ENCODE measurements at places on chromosomes 4 and X.

DNA sequence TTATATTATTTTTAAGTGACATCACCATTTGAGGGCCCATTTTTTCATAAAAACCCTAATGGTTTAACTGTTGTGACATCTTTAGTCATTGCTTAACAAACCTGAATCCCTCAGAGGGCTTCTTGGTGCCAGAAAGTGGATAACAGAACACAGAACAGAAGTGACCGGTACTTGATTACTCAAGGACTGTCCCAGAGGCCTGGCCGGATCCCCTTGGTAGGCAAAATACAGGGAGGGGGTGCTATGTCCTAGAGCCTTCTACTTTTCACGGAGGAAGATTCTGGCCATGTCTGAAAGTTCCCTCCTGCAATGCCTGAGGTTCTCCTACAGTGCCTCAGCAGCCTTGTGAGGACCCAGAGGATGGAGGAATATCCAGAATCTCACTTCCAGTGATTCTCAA is 94.3 kb upstream of the DCLK2 start:
- no peak for DNase-seq

DNA sequence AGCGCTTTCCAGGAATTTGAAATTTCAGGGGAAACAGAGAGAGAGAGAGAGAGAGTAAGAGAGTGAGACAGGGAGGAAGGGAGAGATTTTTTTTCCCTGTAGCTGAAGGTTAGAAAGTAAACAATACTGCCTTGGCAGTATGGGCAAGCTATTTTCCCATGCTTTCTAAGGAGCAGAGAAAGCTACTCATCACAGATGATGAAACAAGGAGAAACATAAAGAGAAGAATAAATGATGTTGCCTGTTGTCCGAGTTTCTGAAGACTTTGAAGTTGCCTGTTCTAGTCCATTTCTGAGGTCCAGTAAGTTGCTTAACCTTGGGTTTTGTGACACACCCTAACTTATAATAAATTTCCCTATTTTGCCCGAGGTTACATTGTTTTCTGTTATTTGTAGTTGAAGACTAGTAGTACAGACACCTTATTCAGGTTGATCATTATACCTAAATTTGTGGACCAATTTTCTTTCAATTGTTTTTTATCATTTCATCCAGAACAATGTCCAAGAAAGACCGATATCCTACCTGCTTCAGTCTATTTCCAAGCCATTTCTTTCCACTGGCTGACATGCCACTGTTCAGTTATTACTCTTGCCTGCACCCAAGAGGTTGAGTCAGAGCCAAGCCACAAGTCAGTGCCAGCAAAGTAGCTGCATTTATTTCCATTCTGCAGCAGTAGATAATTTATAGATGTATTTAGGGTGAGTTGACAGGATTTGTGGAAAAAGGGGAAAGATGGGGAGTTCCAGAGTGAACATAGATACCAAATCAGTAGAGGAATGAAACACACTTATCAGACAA is 49.7 kb upstream of the SLC16A2 start:
- DNase-seq, result no peak

GRCh38 chrX:148562846-148563245 is 62.4 kb downstream of the AFF2 start:
- no peak for DNase-seq

DNA sequence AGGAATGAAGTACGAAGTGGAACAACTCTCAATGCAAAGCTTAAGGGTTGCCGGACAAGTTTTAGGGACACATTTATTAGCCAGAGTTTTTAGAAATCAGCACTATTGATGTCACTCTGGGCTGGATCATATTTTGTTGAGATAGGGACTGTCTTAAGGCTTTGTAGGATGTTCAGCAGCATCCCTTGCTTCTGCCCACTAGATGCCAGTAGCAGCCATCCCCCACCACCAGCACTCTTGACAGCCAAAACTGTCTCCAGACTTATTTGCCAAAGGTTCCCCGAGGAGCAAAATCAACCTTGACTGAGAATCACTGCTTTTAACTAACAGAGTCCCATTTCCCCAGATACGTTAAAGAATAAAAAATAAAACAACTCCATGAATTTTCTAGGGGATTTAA is 1497.3 kb downstream of the STIM2 start:
- DNase-seq, result no peak

DNA sequence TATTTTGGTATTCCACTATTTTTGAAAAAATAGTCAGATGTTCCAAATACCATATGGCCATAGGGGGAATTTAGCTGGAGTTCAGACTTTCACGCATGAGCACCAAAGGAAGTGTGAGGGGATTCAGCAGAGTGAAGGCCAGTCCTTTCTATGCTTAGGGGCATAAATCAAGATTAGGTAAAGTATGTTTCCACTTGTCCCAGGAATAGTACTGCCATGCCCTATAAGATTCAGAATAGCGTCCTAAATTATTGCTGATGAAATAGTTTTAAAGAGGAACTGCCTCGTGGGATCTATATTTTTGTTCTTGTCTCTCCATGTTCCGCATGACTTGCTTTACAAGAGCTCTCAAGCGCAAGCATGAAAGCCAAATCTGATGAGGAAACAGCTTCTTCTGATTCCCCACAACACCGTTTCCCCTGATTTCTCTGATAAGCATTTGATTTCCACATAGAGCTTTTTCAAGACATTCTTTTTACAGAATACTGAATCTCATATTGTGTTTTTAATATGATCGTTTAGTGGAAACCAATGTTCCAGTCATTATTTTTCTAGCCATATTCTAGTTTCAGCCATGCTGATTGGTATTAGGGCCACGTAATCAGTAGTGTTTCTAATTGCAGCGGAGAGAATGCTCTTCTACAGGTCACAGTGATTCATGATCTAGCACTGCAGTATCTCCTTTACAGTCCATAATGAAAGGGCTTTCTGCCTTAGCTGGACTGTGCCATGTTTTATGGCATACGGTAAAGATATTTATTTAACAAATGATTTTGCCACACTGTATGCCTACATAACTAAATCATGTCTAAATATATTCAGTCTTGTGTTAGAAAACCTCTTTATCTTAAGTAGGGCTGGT is 492.3 kb downstream of the CENPC start:
- no peak for DNase-seq

DNA sequence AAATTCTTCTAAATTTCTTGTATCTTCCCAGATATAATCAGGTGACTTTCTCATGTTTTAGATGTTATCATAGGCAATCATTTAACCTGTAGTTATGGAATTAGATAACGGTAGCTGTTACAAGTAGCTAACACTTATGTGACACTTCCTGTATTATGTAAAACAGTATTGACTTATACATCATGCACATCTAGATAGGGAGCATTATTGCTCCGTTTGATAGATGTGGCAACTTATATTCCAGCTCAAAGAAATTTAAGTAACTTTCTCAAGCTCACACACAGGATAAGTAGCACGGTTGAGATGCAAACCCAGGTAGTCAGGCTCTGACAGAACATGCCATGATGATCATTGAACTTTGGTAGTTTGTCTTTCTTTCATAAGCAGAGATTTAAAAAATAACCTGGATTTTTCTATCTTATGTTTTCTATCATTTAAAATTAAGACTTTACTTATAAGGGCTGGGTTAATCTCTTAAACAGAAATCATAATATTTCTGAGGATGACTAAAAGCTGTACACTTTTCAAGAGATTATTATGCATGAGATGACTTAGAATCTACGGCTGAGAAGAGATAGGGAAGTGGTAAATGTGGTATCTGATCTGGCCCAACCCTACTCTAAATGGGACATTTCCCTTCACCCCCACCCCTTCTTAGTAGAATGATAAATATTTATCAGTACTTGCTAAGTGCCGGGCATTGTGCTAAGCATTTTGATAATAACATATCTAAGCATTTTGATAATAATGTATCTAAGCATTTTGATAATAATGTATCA is 69.1 kb upstream of the HPGD start:
- DNase-seq, result no peak
